ENCODE measurements at places on chromosomes 12 and 14. TPM values are rescaled to one million over a fixed set of nuclear protein-coding genes. Genes with fewer than 3 reads are reported as not detected.

PLEKHG7 gene
- total RNA-seq: not detected

CLEC9A gene
- not detected for total RNA-seq

KCNMB4 gene
- 0.35 TPM for total RNA-seq

HSPB8 gene
- total RNA-seq: 21.9 TPM

BEST3 gene
- 0.82 TPM for total RNA-seq

KRT75 gene
- total RNA-seq: 0.11 TPM

EPYC gene
- total RNA-seq: not detected

TGM1 gene
- total RNA-seq: 1.5 TPM

SAMD15 gene
- 1.4 TPM for total RNA-seq

HIP1R gene
- 22.5 TPM for total RNA-seq

Measured in A549 treated with AZD2906 at 1 μM for 4 hours (cell line).